H1 (cell line): ENCODE measurements at places on chromosomes 7 and 10. TPM values are rescaled to one million over a fixed set of nuclear protein-coding genes. Genes with fewer than 3 reads are reported as not detected.

The ABCA13 gene
- 0.07 and 0.13 TPM in 2 replicates for total RNA-seq

The BTBD16 gene
- total RNA-seq, result not detected in 2 replicates

The MICALL2 gene
- total RNA-seq, result 7.7 and 8.5 TPM in 2 replicates

The GPR15LG gene
- total RNA-seq, result not detected in 2 replicates

- H3K4me1 ChIP-seq, result no peaks in the 10 kb centered on the region
- no peak overlapping the region for H3K27ac ChIP-seq
- H3K4me3 ChIP-seq, result 0 out of 2 replicates have a peak overlapping the region, but pooled peaks have one; percentile 21
These were observed 168.1 kb upstream of the MALRD1 start for GRCh38 chr10:18880530-18880929.

GRCh38 chr7:31529103-31529502 lies 15.2 kb downstream of the ITPRID1 start:
- H3K36me3 ChIP-seq, result no peaks in the 10 kb centered on the region
- no peak overlapping the region for H3K4me3 ChIP-seq
- no peaks in the 10 kb centered on the region for H3K27me3 ChIP-seq
- no peak overlapping the region for H3K27ac ChIP-seq

GRCh38 chr7:46567858-46568257 lies 646.8 kb upstream of the IGFBP3 start:
- no peaks in the 10 kb centered on the region for H3K4me1 ChIP-seq
- H3K27me3 ChIP-seq, result no peaks in the 10 kb centered on the region
- no peak overlapping the region for H3K27ac ChIP-seq
- H3K36me3 ChIP-seq, result no peaks in the 10 kb centered on the region
- DNase-seq, result no peak
